ENCODE measurements at places on chromosomes 5 and 9.
A peak's percentile ranks its signal among the peaks of the same experiment; 100 is the strongest.

DNA sequence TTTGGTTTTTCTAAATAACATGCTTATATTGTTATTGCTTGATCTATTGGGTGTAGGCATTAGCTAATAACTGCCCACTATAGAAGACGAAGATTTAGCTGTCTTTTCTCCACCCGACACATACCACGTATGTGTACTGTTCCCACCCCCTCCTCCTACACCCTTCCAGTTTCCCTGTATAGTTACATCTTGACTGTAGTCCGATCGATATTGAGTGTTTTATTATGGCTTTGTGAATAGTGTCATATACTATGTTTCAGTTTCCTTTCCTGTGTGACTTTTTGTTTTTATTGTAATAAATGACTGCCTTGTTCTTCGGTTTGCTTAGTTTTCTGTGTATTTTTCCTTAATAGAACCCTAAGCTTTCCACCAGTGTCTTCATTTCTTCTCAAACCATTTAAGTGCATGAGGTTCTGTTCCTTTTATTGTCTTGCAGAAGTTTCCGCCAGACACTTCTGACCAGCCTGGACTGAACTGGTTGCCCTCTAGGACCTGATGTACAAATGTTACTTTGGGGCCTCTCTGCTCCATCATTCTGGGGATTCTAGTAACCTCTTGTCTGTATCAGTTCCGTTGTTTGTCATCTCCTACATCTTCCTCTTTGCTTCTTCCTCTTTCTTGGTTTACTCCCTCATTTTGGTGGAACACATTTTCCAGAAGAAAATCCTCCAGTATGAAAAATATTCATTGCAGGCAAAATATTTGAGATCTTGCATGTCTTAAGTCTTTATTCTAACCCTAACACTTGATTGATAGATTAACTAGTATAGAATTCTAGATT, 61.8 kb downstream of the PRKACG start:
- DNase-seq = no peak

DNA sequence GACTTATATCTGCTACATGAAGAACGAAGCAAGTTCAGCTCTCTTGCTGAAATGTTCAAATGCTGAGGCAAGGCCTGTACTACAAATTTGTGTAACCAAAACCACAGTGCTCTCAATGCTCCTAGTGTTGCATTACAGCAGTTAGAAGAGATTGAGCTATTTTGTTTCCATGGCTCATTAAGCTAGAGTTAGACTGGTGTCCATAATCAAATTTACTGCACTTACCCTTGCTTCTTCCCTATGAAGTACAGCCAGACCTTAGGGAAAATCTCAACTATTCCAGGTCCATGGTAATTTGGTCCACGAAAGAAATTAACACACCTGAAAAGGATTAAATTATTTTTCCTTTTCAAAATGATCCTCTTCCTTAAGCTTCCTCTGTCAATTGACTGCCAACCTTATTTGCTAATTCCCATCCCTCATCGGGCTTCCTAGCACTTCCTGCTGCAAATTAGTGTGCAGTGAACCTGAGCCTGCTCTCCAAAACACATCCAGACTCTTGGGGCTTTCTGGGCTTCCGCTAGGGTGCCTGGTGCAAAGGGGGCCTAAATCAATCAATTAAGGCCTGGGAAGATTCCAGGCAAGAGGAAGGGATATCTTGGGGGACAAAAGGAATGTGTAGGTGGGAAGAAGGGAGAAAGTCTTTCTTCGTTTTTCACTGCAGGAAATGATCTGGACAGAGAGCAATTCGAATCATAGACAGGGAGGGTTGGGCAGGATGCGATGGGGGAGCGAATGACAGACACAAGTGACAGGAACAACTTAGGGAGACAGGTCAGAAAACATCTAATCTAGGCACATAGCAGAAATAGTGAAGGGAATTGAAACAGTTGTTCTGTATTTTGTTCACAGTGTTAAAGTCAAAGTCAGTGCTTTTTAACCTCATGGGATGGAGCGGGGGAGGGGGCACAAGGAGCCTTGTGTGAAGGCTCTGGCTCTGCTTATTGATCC, 542.4 kb downstream of the RAB3C start:
- peak; percentile 31 for DNase-seq

DNA sequence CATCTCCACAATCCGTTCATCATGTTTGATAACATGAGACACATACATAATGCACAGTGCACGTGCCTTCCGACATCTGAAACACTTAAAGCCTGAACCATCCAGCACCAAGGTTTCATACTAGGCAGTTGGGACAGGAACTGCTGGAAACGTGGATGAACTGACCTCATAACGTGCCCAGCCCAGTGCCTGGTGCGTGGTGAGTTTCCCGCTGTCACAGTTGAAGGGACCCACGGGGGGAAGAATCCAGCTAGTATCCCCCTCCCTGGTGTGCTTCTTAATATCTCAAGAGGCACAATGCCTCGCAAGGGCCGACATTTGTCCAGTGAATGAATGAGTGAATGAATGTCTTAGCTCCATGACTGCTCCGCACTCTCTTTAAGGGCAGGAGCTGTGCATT, 23.2 kb downstream of the BARX1 start:
- no peak for DNase-seq

DNA sequence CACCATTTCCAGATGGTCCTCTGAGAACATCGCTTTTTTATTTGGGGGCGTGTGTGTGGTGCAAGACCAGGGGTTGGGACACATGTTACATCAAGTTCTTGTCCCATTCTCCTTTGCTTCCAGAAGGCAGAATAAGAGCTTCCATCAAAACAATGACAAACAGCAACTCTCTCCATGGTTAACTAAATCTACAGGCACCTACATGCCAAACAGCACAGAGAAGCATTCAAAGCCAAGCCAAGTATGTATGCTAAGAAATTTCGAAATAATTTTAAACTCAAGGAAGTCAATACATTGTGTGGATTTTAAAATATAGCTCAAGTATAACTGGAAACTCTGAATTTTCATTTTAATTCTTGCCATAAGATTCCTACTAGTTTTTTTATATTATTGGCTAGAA, 105.6 kb downstream of the SEC61B start:
- no peak for DNase-seq

DNA sequence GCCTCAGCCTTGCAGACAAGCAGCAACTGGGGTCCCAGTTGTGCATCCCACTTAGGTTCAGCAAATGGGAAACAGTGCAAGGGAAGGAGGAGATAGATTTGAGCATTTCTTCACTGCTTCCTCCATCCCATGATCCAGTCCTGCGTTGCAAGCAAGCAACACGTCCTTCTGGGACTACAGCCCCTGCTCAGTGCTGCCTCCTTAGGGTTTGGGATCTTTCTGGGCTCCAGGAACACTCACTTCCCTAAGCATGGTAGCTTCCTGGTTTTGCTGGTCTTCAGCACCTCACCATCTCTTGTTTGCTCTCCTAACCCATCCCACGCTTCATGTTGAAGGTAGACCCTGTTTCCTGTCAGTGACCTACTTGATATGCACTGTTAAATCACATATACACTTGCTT, 444.7 kb downstream of the MED10 start:
- DNase-seq = no peak

DNA sequence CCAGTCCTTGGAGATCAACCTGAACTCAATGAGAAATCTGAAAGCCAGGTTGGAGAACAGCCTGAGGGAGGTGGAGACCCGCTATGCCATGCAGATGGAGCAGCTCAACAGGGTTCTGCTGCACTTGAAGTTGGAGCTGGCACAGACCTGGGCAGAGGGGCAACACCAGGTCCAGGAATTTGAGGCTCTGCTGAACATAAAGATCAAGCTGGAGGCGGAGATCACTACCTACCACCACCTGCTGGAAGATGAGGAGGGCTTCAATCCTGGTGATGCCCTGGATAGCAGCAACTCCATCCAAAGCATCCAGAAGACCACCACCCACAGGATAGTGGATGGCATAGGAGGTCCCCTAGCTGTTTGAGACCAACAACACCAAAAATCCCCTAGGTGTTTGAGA, 30.5 kb upstream of the SPZ1 start:
- no peak for DNase-seq

DNA sequence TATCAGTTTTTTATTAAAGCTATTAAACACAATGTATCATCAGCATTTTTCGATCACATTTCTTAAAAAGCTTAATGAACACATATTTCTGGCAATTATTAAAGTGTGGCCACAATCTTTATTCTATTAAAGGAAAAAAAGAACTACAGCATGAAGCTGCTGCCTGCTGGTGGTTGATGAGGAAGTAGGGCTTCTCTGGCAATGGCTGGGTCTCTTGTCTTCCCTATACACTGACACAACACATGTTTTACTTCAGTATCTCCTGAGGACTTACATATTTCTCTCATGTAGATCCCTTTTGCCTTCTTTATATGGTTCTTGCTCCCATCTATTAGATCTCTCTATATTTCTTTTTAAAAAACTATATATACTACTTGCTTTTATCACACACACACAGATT, 590.7 kb downstream of the RAB3C start:
- peak; percentile 54 for DNase-seq

- DNase-seq = no peak
Observed at GRCh38 chr5:158590746-158591300, 508.9 kb downstream of the EBF1 start.

- no peak for DNase-seq
Observed at GRCh38 chr9:21585756-21586752, 103.9 kb upstream of the IFNE start.

DNA sequence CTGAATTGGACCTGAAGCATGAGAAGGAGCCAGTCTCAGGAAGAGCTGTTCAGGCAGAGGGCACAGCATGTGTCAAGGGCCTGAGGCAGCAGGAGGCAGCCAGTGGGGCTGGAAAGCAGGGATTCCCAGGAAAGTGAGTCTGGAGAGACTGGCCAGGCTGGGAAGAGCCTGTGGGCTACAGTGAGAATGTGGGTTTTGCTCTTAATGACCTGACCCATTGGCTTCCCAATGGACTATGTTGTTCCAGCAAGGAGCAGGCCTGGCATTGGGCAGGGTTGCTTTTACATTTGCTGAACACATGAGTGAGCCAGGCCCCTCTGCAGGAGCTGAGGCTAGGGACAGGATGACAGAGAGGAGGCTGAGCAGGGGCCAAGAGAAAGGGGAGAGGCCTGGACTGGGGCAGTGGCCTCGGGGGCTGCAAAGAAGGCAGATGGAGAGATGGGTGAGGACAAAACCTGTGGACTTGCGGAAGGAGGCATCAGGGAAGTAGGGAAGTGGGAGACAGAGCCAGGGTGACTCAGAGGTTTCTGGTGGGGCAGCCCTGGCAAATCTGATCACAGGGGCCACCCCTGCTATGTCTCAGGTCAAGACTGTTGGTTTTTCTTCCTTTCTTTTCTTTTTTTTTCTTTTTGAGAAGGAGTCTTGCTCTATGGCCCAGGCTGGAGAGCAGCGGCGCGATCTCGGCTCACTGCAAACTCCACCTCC, 65.9 kb upstream of the NEK6 start:
- DNase-seq = no peak

DNA sequence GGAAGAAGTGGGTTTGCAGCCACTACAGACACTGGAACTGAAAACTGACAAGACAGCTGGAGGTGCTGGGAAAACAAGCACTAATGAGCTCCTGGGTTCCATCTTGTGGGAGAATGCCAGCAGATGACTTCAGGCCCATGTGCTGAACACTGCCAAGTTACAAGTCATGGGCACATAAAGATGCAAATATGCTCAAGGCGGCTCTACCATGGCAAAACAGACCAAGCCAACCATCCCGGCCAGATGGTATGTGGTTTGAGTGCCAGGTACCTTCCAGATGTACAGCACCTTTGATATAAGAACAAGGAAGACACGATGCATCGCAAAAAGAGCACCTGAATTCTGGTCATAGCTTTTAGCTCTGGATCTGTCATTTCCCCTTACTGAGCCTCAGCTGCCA, 19.9 kb downstream of the TNFSF8 start:
- no peak for DNase-seq

DNA sequence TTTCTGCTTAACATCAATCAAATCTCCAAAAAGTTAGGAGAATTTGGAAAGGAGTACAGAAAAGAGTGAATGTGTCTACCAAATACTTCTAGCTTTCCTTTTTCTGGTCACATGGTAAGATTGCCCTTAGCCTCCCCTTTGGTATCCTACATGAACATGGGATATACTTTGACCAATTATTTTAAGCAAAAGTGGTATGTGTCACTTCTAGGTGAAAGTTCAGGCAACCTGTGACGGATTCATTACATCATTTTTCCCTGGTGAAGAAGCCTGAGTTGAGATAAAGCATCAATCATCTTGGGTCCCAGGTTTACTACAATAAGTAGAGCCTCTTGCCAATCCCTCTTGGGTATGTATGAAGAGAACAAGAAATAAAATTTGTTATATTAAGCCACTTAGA, 419.2 kb downstream of the PDE4D start:
- DNase-seq = no peak

GRCh38 chr5:32630867-32631491, 45.6 kb downstream of the SUB1 start:
- DNase-seq = no peak

GRCh38 chr5:142800776-142801494, 30.8 kb downstream of the ARHGAP26 start:
- DNase-seq = no peak

DNA sequence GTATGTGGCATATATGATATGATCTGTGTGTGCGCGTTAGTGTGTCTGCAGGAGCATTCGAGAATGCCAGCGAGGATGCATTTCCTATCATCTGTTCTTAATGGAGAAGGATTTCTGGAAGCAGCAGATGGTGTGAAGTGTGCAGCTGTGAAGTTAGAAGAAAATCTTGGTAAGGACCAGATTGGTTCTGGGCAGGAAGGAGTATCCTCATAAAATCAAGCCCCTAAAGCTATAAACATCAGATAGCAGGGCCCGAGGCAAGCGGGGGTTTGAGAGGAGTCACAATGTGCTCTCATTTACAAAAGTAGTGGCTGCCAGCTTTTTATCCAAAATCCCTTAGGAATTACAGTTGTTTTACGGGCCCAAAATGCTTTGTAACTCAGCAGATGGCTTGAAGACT, 40.0 kb downstream of the DAPK1 start:
- no peak for DNase-seq

DNA sequence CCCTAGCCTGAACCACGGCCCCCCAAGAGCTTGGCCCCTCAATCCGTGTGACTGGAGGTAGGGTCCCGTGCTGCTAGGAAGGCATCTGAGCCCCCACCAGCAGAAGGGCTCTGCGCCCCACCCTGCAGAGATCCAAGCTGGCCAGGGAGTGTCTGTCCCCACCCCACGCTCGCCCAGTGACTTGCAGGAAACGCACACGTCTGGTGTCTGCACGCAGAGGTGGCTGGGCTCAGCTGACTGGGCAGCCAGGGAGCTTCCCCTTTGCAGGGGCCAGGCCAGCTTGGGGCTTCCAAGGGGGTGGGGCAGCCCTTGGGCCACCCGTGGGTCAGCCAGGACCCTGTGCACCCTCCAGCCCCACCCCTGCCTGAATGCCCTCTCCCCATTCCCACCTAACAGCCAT, 24.3 kb downstream of the NOTCH1 start:
- no peak for DNase-seq
